Activated T-cell treated with anti-CD3 and anti-CD28 coated beads, Interleukin-2, amount 50 U/mL, for 72 hours (primary cell): ENCODE measurements at places on chromosomes 11 and 22.
A peak's percentile ranks its signal among the peaks of the same experiment; 100 is the strongest.

GRCh38 chr22:30873661-30874060 lies 94.9 kb downstream of the MORC2 start:
- DNase-seq = no peak

DNA sequence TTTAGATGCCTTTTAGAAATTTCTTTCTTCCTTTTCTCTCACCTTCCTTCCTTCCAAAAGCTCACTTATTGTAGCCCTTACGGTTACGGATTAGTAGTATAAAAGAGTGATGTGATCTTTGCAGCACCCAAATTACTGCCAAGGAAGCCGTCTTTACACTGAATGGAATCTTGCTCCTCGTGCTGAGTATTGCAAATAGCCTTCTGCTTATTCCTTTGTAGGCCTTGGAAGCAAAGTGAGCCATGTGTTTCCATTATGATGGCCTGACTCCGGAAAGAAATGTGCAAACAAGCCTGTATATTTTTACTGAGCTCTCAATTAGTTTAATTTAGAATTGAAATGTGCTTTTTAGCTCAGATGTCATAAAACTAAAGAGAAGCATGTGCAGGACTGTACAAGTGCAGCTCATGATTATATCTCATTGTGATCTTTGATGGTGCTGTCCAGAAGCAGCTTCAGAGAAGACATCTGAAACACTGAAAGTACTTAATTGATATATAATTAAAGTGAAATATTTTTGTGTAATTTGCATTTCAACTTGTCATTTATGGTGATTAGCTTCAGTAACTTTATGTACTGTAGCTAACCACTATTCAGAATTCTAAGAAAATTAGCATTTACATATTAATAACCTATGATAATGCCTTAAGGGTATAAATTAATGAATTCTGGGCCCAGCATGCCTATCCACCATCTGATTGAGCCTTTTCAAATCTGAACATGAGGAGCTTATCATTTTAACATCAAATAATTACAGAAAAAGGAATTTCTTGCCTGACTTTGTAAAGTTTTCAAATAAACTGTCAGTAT lies 129.3 kb downstream of the GRIA4 start:
- DNase-seq = no peak

DNA sequence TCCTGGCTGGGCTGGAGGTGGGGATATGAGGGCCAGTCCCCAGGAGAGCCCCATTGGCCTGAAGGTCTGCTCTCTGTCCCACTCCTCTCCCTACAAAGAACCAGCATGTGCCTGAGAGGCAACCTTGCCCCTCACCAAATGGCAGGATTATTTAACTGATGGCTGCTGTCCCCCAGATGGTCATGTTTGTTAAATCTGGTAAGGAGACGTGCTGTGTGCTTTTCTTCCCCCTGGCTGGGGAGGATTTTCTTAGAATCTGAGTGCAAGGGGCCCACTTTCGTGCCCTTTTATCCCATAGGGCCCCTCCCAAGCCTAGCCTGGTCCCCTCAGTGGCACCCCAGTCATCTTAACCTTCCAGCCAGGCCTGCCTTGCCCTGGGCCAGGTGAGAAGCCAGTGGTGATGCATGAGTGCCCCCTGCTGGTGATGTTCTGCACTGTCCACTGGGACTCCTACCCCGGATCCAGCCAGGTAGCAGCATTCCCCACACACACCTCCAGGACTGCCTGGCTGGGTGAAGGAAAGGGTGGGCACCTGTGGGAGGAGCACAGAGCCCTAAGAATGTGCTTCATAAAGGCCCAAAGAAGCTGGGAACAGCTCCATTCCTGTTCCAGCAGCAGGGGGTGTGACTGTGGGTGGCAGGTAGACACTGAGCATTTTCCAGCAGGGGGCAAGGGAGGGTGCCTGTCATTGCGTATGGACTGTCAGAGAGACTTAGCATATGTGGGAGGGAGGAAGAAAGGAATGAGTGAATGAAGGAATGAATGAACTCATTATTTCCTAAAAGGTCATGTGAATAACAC lies 28.9 kb downstream of the MFNG start:
- DNase-seq = peak; percentile 86

- no peak for DNase-seq
Observed at GRCh38 chr11:62499944-62500649, 46.5 kb downstream of the AHNAK start.

DNA sequence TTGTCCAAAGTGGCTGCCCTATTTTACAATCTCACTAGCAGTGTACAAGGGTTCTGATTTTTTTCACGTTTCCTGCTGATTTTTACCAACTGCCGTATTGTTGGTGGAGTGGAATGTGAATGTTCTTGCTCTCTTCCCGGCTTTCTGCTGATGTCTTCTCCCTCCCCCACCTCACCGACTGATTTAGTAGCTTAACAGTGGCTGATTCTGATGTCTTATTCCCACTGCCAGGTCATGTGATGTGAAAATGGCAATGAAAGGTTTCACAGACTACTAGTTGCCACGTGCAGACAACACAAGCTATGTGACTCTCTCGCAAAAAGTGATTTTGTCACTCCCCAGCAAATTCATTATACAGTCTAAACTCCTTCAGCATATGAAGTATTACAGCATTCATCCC lies 17.3 kb upstream of the NEU3 start:
- no peak for DNase-seq

- DNase-seq = no peak
Observed at GRCh38 chr11:64510759-64511158, 80.3 kb upstream of the SLC22A12 start.

DNA sequence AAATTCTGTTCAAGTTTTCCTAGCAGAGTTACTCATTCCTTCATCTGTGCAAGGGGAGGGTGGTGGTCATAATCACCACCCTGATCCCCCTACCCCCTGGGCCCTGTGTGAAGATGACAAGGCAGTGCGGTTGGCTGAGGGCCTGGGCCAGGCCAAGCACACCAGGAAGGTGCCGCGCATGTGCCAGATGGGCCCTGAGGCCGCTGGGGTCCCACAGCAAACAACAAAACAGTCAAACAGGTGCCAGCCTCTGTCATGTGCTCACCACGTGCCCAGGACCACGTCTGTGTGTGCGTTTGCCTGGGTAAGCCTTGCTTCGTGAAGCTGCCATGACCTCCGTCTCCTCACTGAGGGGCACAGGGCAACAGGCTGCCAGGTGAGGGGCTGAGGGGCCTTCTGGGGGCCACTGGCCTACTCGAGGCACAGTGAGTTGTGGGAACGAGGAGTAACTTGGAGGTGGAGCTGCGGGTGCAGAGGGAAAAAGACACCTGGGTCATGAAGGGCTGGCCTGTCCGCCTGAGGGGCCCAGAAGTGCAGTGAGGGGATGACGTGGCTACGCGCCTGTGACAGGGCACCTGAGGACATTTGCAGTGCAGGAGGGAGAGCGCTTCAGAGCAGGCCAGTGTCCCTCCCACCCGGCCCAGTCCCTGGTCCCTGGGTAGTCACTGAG lies 25.8 kb downstream of the RSPH14 start:
- no peak for DNase-seq

- no peak for DNase-seq
Observed at GRCh38 chr11:3010004-3010403, 17.9 kb upstream of the NAP1L4 start.

DNA sequence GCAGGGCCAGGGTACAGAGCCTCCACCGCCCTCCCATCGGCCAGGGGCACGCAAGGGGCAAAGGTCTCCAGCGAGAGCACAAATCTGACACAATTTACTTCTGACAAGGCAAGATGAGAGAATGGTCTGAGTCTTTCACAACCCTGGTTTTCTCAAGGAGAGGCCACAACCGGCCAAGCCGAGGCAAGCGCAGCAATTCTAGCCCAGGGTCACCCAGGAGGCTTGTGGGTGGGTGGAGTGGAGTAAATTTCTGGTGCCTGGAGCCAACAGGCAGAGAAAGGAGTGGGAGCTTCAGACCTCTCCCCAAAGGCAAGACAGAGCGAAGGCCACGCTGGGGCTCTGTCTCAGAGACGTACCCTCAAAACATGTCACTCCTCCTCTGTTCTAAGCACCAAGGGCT lies 9.3 kb downstream of the LARGE2 start:
- no peak for DNase-seq

DNA sequence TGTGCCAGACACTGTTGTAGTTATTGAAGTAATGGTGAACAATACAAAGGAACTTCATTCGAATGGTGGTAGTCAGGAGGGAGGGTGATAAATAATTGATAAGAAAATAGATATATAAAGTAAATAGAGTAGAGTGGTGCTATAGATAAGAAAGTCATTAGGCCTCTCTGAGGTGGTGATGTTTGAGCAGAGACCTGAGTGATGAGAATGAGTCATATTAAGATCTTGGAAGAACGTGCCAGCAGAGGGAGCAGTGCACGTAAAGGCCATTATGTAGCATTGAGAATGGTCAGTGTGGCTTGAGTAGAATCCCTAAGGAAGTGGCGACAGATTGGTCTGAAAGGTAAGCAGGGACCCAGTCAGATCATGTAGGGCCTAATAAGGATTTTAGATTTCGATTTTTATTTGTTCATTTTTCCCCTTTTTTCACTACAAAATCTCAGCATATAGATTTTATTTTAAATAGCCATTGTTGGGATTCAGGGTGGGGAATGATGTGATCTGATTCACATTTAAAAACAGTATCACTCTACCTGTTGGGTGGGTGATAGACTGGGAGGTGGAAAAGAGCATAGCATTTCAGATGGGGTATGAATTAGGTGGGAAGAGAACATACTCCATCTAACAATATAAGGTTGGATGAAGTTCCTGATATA lies 44.7 kb downstream of the CCDC90B start:
- no peak for DNase-seq

DNA sequence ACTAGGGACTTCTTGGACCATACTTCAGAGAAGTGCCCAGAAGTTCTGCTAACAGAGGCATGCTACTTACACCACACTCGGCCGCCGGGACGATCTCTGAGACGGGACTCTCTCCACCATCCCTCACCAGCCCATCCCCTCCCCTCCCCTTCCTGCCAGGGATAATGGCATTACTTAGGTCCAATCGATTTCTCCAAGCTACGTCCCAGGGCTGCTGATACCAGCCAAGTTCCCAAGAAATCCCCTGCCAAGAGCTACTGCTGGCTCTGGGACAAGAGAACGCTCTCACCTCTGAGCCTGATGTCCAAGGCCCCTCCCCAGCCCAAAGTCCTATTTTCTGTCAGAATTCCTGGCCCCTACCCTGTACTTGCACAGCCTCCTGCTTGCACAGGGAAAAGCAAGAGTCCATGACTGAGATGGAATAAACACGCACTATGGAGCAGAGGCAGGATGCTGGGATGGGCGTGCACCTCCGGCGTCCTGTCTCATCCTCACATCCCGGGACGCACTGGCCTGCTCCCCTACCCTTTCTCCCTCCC lies 42.7 kb downstream of the GDPD5 start:
- no peak for DNase-seq

GRCh38 chr11:119078675-119079420 lies 5.8 kb upstream of the HMBS start:
- no peak for DNase-seq

GRCh38 chr11:111729071-111729830 lies 36.9 kb downstream of the PPP2R1B start:
- DNase-seq = no peak

GRCh38 chr11:69375316-69376154 lies 81.6 kb downstream of the MYEOV start:
- no peak for DNase-seq
